Glutamatergic neuron (in vitro differentiated cells): ENCODE measurements at places on chromosomes 5 and 9. TPM values are rescaled to one million over a fixed set of nuclear protein-coding genes. Genes with fewer than 3 reads are reported as not detected.

ADAMTS2 gene
- total RNA-seq: 23.5 TPM

GRCh38 chr9:87346061-87346665 is 151.5 kb upstream of the DAPK1 start:
- H3K4me3 ChIP-seq: no peak overlapping the region
- H3K36me3 ChIP-seq: no peaks in the 10 kb centered on the region
- H3K27me3 ChIP-seq: no peaks in the 10 kb centered on the region
- peaks cover 7% of the 10 kb centered on the region for H3K4me1 ChIP-seq
- no peak overlapping the region for H3K27ac ChIP-seq

TSSK1B gene
- 0.54 TPM for total RNA-seq

GRCh38 chr5:102759700-102760099 is 4.6 kb downstream of the PAM start:
- no peak for DNase-seq
- H3K27me3 ChIP-seq: peaks cover 8% of the 10 kb centered on the region
- H3K27ac ChIP-seq: no peak overlapping the region
- peaks cover 22% of the 10 kb centered on the region for H3K4me1 ChIP-seq
- no peaks in the 10 kb centered on the region for H3K36me3 ChIP-seq
- H3K4me3 ChIP-seq: no peak overlapping the region

DNA sequence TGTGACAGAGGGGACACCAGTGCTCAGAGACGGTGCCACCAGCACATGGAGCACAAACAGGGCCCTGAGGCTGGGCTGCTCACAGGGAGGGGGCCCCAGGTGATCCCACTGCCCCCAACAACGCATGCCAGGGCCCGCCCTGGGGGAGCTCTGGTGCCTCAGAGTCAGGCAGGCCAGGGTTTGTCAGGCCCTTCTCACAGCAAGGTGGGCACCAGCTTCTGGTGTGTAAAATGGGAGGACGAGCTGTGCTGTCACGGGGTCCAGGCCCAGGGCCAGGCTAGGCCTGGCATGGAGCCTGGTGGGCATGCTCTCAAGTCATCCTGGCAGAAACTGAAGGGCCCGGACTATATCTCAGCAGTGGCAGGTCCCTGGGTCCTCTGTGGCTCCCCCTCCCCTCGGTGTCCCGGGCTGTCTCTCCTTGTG is 34.5 kb downstream of the PRRT1B start:
- H3K27ac ChIP-seq: no peak overlapping the region
- H3K4me3 ChIP-seq: no peak overlapping the region
- no peak for DNase-seq

GRCh38 chr5:150163547-150164059 is 3.0 kb upstream of the CDX1 start:
- peak; percentile 83 for DNase-seq
- H3K27ac ChIP-seq: peak overlapping the region; percentile 48
- H3K27me3 ChIP-seq: peaks cover 22% of the 10 kb centered on the region
- H3K4me3 ChIP-seq: peak overlapping the region; percentile 45
- peaks cover 41% of the 10 kb centered on the region for H3K4me1 ChIP-seq
- H3K36me3 ChIP-seq: no peaks in the 10 kb centered on the region

- H3K27ac ChIP-seq: no peak overlapping the region
- H3K4me1 ChIP-seq: peaks cover 4% of the 10 kb centered on the region
- H3K36me3 ChIP-seq: peaks cover 11% of the 10 kb centered on the region
- no peaks in the 10 kb centered on the region for H3K27me3 ChIP-seq
- H3K4me3 ChIP-seq: no peak overlapping the region
Measured at GRCh38 chr5:16493261-16493660, 27.7 kb upstream of the ZNF622 start.

TEK gene
- total RNA-seq: 1.0 TPM

GRCh38 chr9:13279284-13280141 is at the start of gene MPDZ:
Gene MPDZ (minus strand): TSS chr9:13279692. CDS start chr9:13250315, 29,377 bp downstream.
- H3K36me3 ChIP-seq: no peaks in the 10 kb centered on the region
- H3K27ac ChIP-seq: peak within 1 kb of the TSS; percentile 95
- peaks cover 6% of the 10 kb centered on the region for H3K27me3 ChIP-seq
- DNase-seq: peak; percentile 81
- H3K4me3 ChIP-seq: peak within 1 kb of the TSS; percentile 97
